ENCODE measurements at places on chromosomes 3 and 15.

DNA sequence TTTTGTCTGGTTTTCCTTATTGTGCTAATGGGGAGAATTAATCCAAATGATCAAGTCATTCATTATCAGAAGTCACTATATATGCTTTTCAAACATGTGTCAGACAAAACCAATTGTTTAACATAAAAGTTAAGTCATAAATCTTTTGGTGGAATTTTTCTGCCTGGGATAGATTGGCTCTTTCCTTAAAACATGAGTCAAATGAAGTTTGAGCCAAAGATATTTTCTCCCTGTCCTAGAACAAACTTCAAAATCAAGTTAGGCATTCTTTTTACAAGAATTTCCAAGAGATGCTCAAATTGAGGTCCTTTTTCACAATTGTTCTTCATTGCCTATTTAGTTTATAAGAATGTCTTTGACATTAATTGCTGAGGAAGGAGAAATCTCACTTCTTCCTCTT, 138.3 kb downstream of the UACA start:
- no peak for DNase-seq

DNA sequence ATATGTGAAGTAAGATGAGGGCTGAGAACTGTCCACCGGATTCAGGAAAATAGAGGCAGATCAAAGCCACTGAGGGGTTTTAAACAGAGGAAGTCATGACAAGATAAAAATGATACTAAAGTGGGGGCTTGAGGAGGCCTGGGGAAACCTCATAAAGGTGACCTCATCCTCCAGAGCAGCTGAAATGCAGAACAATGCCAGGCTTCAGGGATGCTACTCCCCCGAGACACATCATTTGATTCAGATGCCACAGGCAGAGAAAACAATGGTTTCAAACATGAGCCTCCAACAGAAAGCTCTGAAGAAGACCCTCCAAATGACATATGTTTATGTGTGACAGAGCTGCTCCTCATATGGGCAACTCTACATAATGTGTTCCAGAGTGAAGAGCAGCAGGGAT, 6.4 kb downstream of the CFAP20DC start:
- DNase-seq = no peak

- no peak for DNase-seq
These were observed 555.1 kb upstream of the NAALADL2 start for GRCh38 chr3:174303907-174304560.

GRCh38 chr15:40295877-40296560, 11.7 kb downstream of the PLCB2 start:
- DNase-seq = no peak

- no peak for DNase-seq
These were observed 44.4 kb upstream of the OTOL1 start for GRCh38 chr3:161452179-161452578.

DNA sequence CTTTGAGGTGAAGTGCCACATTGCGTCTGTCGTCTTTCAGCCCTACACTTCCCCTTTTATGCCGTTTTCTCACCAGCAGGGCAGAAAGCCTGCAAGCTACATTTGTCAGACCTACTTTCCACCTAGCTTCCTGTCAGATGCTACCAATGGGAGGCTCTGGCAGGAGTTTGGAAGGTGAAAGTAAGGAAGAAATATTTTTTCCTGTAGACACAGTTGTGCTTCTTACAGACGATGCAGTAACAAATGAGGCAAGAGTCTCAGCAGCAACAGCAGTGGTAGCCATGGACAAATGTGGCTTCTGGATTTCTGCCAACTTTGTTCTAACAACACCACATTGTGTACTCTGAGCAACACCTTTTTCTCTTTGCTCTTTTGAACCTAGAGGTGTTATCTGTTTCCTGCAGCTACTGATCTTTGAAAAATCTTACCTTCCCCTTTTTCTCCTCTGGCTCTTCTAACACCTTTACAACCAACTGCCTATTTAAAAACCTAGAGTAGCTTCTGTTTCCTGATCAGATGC, 70.6 kb upstream of the STT3B start:
- no peak for DNase-seq

DNA sequence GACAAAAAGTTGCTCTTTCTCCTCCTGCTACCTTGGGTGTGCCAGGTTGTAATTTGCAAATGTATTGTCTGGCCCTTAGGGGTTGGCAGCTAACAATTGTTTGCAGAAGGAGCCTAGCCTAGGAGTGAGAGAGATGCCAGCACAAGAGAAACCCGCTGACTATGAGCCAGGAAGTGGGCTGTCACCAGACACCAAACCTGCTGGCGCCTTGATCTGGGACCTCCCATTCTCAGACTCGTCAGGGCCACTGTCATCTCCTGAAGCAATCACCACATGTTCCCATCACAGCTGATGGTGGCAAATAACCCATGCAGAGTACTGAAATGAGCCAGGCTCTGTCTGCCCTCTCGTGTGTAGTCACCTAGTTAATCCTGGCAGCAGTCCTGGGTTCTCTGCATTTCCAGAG, 406.4 kb upstream of the NPAP1 start:
- DNase-seq = no peak

GRCh38 chr3:110512961-110513360, 558.7 kb upstream of the NECTIN3 start:
- DNase-seq = no peak

DNA sequence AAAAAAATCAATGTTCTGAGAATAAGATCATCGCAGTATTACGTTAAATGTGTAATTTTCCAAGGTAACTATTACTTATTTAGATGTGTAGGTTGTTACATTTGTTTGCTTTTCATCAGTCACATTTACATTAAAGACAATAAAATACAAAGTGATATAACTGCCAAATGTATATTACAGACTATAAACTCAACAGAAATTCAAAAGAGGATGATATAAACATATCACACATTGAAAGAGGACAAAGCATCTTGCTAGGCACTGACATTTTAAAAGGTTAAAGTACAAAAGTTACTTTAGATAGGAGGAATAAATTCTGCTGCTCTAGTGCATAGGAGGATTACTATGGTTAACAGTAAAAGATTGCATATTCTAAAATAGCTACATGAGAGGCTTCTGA, 16.1 kb downstream of the VGLL4 start:
- no peak for DNase-seq

GRCh38 chr15:90151989-90152645, 49.0 kb upstream of the SEMA4B start:
- no peak for DNase-seq

GRCh38 chr15:90386221-90386620, 1.8 kb upstream of the IQGAP1 start:
- no peak for DNase-seq

- peak; percentile 45 for DNase-seq
These were observed 76.6 kb upstream of the SNRPN start for GRCh38 chr15:24878153-24878552.

GRCh38 chr3:31014317-31015040, 120.0 kb upstream of the GADL1 start:
- no peak for DNase-seq

DNA sequence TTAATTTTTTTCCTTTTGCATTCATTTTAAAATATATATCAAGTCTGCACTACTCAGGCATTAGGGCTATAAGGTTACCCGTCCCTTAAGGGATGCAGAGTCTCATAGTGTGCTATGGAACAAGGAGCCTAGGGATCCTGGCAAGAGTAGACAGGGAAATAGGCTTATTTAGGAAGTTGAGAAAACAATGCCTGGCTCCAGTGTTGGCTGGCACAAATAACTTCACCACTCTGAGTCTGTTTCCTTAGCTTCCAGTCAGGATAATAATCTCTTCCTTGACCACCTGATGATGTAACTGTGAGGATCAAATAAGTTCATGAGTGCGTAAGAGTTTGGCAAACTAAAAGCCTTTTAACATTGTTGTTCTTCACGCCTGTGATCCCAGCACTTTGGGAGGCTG, 540.8 kb upstream of the IL12A start:
- no peak for DNase-seq

DNA sequence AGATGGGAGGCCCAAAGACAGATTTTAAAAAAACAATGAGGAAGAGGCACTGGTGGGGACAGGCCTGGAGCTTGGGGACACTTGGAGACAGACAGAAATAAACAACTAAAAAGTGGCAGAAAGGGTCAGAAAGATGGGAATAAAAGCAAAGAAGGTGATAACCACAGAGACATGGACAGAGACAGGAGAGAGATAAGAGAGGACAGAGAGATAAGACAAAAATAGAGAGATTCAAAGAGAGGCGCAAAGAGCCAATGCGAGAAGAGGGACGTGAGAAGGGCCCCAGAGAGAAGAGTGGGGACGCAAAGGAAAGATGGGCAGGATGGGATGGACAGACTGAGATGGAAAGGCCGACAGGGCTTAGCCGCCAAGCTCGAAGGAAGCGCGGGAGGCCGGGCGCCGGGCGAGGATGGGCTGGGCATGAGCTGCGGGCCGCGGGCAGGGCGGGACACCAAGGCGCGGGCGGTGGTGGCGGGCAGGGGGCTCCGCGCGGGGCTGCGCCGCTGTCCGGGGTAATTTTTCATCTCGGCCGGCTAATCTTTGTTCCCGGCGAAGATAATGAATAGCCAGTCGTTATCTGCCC, 3.1 kb upstream of the GATA2 start:
- DNase-seq = no peak

DNA sequence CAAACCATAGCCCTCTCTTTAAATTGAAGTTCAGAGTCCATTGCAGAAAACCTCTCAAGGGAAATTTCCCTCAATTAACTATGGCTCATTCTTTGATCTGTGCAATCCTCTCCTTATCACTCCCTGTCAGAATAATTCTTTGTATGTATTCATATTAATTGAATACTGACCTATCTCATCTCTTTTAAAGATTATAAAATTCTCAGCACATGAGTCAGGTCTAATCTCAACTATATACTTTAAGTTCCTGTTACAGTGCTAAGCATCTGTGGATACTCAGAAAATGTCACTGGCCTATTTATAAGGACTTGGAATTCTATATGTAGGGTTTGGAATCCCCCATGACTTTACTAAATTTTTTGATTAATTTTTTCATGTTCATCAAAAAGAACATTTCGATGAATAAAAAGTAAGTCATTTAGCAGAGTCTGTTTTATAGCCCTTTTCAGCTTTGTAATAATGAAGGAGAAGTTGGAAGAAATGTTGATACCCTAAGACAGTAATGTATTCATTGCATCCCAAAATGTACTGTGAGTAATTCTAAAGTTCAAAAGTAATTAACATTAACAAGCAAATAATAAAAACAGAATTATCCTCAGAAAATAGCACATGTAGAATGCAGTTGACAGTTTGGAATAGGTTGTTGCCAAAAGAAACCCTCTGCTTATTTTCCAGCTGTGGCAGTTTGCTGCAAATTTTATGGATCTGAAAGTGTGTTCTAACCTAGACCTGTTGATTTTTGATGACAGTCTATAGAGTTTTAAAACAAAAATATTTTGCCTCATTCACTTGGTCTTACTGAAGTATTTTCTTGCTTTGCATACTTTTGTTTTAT, 503.4 kb upstream of the CBLB start:
- no peak for DNase-seq

- no peak for DNase-seq
These were observed 102.7 kb upstream of the UMPS start for GRCh38 chr3:124627501-124627908.

- no peak for DNase-seq
These were observed 45.1 kb downstream of the COL8A1 start for GRCh38 chr3:99683465-99683864.

GRCh38 chr15:31365655-31366127, 39.1 kb downstream of the KLF13 start:
- DNase-seq = peak; percentile 92

- DNase-seq = no peak
These were observed 1077.0 kb downstream of the ROBO1 start for GRCh38 chr3:78690766-78691165.

DNA sequence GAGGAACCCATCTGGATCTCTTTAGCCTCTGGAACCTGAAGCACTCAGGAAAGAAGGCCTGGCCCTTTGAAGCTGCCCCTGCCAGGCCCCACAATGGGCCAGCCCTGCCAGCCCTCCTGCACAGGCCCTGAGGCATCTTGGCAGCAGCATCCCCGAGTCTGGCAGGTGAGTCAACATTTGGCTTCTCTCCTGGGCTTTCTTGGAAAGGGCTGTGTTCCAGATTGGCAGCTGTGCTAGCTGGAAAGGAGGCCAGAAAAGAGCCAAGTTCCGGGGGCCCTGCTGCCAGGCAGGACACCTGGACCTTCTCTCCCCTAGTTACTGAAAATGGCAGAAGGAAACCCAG, 187.2 kb downstream of the SHQ1 start:
- DNase-seq = peak; percentile 79

DNA sequence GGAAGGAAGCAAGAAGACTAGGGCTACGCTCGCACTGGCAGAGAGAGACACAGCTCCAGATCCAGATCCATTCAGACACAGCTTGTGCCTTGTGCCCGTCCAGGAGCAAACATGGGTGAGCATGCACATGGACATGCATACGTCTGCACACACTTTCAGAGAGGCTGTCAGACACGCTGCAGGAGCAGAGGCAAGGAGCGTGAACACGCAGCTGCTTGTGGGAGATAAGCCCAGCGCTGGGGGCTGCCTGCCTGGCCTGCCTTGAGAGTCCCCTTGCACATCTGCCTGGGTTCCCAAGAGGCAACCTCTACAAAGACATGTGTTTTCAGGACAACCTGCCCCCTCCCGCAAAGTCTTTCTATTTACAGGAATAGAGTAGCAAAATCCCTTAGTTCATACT, 13.6 kb upstream of the BAHD1 start:
- DNase-seq = no peak

GRCh38 chr3:175001091-175001490, 142.0 kb downstream of the NAALADL2 start:
- DNase-seq = no peak

- DNase-seq = peak; percentile 81
These were observed 60.0 kb upstream of the SYN2 start for GRCh38 chr3:11944052-11944673.

DNA sequence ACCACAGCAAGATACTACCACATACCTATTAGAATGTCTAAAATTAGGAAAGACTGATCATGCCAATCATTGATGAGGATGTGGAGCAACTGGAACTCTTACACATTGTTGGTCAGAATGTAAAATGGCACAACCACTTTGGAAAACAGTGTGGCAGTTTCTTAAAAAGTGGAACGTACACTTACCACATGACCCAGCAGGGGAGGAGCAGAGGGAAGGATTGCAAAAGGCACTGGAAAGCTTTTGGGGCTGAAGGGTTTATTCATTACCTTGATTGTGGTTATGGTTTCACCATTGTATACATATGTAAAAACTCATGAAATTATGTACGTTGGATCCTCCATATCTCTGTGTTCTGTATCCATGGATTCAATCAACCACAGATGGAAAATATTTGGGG, 3.3 kb upstream of the EHD4 start:
- no peak for DNase-seq

DNA sequence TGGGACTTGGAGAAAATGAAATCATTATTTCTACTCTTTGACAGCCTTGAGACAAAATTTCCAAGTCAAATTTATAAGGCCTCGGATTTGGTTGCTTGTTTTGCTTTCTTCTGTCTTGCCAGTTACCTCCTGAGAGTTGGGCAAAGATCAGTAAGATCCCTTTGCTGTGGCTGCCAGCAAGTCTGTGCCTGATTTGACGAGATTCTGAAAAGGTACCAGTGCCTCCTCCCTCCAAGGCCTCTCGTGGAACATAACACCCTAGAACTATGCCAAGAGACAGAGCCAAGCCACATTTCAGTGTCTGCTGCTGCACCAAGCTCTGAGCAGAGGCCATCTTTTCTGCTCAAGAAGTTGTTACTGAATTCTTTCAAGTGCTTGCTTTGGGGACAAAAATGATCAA, 61.0 kb downstream of the GTPBP8 start:
- peak; percentile 66 for DNase-seq

Data from cerebellum (tissue), 4 donors.